H7 (cell line): ENCODE measurements at places on chromosomes 1 and 21. TPM values are rescaled to one million over a fixed set of nuclear protein-coding genes. Genes with fewer than 3 reads are reported as not detected.

The HMGN1 gene
- 310 and 389 TPM in 2 replicates for total RNA-seq

DNA sequence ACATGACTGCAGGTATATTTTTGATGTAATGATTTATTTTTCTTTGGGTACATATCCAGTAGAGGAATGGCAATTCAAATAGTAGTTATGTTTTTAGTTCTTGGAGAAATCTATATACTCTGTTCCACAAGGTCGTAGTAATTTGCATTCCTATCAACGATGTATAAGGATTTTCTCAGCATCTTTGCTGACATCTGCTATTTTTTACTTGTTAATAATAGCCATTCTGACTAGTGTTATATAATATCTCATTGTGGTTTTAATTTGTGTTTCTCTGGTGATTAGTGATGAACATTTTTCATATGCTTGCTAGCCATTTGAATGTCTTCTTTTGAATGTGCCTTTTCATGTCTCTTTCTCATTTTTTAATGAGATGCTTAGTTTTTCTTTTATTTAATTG, 292.1 kb upstream of the RGS18 start:
- no peak for DNase-seq

DNA sequence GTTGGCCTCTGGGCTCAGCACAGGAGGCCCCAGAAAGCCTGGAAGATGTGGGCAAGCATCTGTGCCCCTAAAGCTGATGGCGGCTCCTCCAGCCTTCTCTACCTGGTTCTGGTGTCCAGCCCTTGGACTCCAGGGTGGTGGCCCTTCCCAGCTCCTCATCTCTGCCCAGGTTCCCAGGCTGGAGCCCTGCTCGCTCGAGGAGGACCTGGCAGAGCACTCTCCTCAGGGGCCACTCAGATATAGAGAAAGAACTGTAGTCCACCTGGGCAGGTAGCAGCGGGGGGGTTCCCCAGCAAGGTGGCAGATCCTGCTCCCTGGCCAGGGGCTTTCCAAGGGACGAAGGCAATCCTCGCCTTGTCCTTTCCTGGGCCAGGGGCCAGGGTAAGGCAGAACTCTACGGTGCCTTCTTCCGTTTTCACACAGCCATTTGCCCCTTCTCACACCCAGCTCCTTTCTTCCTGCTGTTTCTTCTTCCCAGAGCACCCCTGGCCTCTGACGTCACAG, 18.9 kb downstream of the WNT4 start:
- DNase-seq, result peak; percentile 47

DNA sequence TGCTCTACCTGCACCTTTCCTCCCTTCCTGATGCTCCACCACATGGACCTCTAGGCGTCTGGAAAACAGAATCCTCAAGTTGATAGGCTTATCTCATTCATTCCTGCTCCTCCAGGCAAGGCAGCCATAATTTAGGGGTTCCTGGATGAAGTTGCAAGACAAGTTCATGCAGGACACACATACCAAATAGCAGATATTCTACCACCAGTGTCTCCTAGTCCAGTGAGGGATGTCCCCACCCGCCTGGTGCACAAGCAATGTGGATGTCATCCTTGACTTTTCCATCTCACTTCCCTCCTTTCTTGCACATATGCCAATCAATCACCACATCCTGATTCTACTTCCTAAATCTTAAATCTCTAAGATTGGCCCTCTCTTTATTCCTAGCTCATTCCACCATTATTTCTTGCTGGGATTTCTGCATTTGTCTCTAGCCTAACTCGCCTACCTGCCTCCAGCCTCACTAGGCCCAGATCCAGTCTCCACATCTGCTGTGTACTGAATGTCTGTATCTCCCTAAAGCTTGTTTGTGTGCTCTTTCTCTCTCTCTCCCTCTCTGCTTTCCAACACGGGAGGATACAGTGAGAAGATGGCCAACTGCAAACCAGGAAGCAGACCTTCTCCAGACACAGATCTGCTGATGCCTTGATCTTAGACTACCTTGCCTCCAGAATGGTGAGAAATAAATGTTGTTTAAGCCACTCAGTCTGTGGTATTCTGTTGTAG, 40.5 kb downstream of the CD34 start:
- DNase-seq, result no peak

DNA sequence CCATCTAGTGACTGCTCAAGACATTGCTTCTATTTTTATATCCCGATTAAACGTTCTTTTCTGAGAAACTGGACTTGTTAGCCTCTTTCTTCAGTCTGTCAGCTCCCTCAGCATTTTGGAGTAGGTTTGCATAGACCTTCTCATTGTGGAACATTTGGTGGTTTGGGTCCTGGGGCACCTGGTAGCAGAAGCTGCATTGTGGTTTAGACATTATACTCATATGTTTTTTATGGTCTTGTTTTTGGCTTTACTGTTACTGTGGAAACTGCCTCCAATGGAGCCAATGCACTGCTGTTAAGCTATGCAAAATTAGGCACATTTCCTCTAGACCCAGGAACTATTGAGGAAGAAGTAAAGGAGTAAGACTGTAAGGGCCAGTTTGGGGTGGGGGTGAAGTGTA, 36.7 kb upstream of the LRRC8B start:
- no peak for DNase-seq

DNA sequence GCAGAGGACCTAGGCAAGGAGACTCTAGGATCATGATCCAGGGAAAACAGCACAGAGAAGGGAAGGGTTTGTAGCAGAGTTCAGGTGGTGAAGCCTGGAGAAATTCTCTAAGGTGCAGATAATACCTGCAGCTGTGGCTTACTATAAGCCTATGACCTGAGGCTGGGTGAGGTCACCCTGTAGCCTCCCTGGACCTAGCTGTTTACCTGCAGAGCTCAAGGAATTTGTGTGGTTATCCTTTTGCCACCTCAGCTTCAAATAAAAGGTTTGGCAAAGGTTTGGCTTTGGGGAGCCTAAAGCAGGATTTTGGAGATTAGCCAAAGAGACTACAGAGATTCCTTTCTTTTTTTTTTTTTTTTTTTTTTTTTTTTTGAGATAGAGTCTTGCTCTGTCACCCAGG, 79.5 kb upstream of the ZNF648 start:
- no peak for DNase-seq

DNA sequence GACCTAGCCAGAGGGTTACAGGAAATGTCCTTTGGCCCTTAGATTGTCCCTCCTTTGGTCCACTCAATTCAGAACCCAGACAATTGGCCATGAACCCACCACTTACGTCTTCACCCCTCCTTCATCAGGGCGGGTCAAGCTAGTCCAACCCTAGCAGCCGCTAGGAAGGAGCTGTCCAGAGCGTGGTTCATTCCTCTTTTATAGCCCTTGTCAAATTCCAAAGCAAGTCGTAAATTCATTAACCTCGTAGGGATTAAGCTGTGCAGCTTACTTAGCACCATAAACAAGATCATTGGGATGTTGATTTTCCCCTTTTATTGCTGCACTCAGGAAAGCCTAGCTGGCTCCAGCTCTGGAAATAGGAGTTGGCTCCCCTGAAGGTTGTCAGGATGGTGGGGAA, 90.1 kb downstream of the TMEM53 start:
- no peak for DNase-seq

GRCh38 chr1:147522775-147523174, 18.5 kb upstream of the BCL9 start:
- no peak for DNase-seq

DNA sequence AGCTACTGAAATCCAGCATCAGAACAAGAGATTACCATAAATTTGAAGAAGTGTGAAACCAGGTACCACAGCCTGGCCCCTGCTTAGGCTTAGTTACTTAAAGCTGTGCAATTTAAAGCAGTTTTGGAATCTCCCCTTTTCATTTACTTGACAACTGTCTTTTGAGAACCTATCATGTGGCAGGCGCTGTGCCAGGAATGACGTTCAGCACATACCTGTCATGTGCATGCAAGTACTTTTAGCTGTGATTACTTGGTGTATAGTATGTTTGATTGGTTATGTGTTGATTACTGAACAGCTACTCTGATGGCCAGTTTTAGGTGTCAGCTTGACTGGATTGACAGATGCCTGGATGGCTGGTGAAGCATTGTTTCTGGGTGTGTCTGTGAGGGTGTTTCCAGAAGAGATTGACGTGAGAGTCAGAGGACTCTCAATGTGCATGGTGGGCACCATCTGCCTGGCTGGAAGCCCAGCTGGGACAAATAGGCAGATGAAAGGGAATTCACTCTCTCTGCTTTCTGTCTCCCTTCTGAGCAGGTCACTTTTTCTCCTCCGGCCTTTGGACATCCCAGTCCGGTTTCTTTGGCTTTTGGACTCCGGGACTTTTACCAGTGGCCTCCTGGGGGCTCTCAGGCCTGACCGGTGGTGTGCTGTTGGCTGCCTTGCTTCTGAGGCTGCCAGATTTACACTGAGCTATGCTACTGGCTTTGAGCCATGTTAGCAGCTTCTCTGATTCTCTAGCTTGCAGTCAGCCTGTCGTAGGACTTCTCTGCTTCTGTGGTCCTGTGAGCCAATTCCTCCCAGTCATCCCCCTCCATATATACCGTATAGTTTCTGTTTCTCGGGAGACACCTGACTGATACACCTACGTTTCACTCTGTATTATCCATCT, 178.0 kb downstream of the RYR2 start:
- DNase-seq, result no peak

The DNAJC28 gene
- 1.0 and 1.4 TPM in 2 replicates for total RNA-seq

DNA sequence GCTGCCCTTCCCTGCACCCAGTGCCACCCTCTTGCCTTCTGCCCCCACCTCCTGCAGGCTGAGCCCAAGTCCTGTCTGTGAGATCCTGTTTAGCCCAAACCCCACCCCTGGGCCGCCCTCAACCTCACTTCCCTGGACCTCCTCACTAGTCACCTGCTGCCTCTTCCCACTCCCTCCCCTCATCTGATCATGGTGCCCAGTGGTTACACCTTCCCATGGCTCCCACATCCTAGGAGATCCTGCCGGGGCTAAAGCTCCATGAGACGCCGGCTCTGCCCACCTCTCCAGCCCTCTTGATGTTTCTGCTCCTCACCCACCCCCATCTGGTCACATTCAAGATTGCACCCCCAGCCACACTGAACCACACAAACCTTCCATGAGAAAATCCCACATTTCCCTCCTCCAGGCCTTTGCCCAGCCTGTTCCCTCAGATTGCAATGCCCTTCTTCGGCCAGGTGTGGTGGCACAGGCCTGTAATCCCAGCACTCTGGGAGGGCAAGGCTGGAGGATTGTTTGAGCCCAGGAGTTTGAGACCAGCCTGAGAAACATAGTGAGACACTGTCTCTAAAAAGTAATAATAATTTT, 17.0 kb downstream of the TTC39A start:
- peak; percentile 83 for DNase-seq

The S100A13 gene
- 80.8 and 93.2 TPM in 2 replicates for total RNA-seq

GRCh38 chr1:233166896-233167295, 128.6 kb downstream of the PCNX2 start:
- no peak for DNase-seq

The CFH gene
- total RNA-seq, result not detected in 2 replicates

DNA sequence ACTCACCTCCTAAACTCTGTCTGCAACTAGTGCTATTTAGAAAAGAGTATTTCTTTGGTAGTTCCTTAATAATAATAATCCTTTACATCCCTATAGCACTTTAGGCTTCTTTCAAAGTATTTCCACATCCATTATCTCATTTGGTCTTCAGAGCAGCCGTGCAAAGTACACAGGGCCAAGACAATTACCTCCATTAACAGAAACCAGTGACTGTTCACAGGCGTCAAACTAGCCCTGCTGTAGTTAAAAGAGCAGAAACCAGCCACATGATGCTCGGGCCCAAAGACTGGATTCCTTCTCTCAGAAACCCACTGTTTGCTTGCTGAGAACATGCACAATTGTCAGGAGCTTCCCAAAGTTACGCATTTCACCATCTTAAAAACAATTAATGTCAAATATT, 396.0 kb upstream of the DAB1 start:
- DNase-seq, result no peak

DNA sequence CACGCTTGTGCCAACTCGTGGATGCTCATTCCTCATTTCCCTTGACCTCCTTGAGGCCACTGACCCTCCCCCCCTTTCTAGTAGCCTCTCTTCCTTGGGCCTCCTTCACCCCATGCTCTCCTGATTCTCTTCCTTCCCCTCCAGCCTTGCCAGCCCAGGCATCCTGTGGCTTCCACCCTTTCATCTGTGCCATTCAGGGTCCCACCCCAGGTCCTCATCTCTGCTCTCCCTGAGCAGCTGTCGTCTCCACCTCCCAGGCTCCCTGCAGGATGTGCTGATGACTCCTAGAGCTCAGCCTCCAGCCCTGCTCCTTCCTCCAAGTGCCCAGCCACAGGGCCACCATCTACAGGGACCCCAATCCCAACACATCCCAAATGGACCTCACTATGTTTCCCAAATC, 197.4 kb downstream of the GRIK3 start:
- DNase-seq, result no peak

DNA sequence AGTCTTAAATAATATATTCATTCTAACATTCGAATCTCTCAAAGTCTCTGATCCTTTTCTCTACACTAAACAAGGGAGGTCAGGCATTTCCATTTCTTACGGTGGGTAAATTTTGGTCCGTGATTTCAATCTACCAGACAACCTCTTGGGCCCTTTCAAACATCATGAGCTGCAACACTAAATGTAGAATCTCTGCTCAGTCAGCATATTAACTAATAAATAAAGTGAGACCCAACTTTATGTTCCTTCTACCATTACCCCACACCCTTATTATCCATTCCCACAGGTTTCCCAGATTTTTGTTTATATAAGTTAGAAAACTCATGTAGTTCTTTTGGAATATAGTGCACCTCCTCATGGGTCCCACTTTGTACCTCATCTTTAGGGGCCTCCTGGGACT, 24.9 kb downstream of the SLAMF7 start:
- DNase-seq, result no peak

GRCh38 chr1:156511644-156512043, 11.1 kb upstream of the MEF2D start:
- no peak for DNase-seq

DNA sequence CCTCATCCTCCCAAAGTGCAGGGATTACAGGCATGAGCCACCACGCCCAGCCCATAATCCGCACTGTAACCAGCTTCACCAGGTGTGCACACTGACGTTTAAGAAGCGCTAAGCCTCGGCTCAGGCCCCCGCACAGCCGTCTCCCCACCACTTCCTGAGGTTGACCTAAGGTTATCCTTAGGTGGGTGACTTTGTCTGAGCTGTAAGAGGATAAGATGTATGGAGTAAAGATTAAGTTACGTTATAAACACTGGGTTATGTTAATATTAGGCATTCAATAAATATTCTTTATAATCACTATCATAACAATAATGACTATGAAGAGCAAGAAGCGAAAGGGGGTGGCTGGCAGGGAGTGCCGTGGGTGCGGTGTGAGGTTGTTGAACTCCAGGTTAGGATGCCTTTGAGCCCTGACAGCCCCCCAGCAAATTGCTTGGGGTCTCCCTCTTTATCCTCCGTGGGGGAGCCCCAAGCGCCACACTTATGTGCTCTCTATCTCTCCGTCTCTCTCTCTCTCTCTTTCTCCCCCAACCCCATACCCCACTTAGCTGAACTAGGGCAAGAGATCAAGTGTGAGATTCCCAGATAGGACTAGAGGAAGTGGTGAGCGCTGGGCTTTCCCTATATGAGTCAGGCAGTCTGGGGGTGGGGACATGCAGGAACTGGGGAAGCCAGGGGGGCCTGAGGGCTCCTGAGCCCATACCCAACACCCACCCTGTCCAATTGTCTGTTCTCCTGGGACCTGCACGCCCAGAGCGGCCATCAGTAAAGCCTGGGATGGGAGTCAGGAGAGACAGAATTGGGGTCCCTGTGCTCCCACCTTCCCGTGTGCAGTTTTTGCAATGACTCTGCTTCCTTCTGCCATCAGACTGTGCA, 7.6 kb downstream of the EFHD2 start:
- peak; percentile 60 for DNase-seq

- DNase-seq, result no peak
Observed at GRCh38 chr21:39713905-39714304, 31.1 kb upstream of the IGSF5 start.

- no peak for DNase-seq
Observed at GRCh38 chr1:18989896-18990295, 33.4 kb upstream of the IFFO2 start.

The CNR2 gene
- total RNA-seq, result not detected in 2 replicates

- DNase-seq, result peak; percentile 80
Observed at GRCh38 chr21:32403201-32403777, 9.2 kb upstream of the EVA1C start.
